Neuronal stem cell (in vitro differentiated cells): ENCODE measurements at places on chromosomes 16 and 17.

DNA sequence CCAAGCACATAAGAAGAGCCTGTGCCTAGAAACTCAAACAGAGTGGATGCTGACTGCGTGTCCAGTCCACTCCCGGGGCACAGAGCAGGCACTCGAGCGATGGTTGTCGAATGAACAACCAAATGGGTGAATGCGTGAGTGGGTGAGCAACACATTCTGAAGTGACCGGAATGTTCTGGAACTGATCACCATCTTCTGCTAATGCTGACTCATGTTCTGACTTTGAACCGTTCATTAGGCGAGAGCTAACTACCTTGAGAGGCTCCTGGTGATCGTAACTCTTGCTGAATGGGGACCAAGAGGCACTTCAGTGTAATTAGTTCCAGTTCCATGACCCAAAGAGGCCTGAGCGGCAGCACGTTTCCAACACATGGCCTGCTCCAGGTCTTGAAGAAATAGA lies 37.9 kb downstream of the IRF8 start:
- H3K4me1 ChIP-seq: no peaks in the 10 kb centered on the region
- H3K36me3 ChIP-seq: no peaks in the 10 kb centered on the region
- H3K27me3 ChIP-seq: no peaks in the 10 kb centered on the region
- no peak overlapping the region for H3K27ac ChIP-seq

DNA sequence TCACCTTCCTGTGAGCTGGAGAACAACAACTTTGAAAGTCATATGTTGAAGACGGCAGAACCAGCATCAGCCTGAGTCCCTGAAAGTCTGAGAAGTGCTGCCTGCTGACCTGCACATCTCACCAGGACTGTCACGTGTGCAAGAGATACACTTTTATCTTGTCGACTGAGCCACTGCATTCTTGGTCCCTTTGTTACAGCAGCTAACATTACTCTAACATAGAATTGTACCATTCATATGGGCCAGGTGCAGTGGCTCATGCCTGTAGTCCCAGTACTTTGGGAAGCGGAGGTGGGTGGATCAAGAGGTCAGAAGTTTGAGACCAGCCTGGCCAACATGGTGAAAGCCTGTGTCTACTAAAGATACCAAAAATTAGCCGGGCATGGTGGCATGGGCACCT lies 40.1 kb downstream of the MARCHF10 start:
- no peaks in the 10 kb centered on the region for H3K36me3 ChIP-seq
- no peak overlapping the region for H3K4me3 ChIP-seq
- peaks cover 2% of the 10 kb centered on the region for H3K4me1 ChIP-seq
- no peak overlapping the region for H3K27ac ChIP-seq

- H3K4me1 ChIP-seq: no peaks in the 10 kb centered on the region
- no peaks in the 10 kb centered on the region for H3K27me3 ChIP-seq
- no peaks in the 10 kb centered on the region for H3K36me3 ChIP-seq
- no peak overlapping the region for H3K27ac ChIP-seq
Observed at GRCh38 chr17:33651686-33652085, 358.6 kb upstream of the ASIC2 start.

DNA sequence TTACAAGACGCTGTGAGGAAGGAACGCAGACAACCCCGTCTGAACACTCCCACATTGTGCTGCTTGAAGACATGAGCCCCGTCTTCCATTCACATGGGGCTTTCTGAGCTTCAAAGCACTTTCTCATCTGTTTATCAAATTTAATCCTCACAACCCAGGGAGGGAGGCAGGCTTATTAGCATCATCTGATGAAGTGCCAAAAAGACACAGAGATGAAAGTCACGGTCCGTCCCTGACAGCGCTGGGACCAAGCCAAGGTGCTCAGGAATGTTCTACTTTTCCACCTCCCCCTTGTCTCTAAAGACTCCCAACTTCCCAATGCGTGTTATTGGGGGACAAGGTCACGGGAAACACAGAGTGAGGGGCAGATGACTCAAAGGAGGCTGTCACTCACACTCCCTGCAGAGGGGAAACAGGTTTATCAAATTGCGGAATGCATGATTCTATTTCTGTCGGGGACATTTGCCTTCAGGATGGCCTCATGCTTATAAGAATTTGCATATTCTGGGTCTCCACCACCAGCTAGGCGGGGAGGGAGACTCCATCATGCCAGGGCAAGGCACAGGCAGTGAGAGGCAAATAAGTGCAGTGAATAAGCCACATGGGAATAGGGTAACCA lies 10.7 kb downstream of the XYLT1 start:
- DNase-seq: no peak
- no peak overlapping the region for H3K27ac ChIP-seq
- H3K4me1 ChIP-seq: peaks cover 17% of the 10 kb centered on the region
- H3K27me3 ChIP-seq: no peaks in the 10 kb centered on the region
- H3K36me3 ChIP-seq: no peaks in the 10 kb centered on the region
- H3K4me3 ChIP-seq: no peak overlapping the region

GRCh38 chr17:47818002-47818695 lies 3.4 kb downstream of the OSBPL7 start:
- H3K27me3 ChIP-seq: no peaks in the 10 kb centered on the region
- DNase-seq: no peak
- peaks cover 7% of the 10 kb centered on the region for H3K36me3 ChIP-seq

- no peaks in the 10 kb centered on the region for H3K27me3 ChIP-seq
- no peak overlapping the region for H3K27ac ChIP-seq
- peaks cover 2% of the 10 kb centered on the region for H3K4me1 ChIP-seq
- peaks cover 20% of the 10 kb centered on the region for H3K36me3 ChIP-seq
Observed at GRCh38 chr16:57995721-57996405, 4.6 kb downstream of the ZNF319 start.

DNA sequence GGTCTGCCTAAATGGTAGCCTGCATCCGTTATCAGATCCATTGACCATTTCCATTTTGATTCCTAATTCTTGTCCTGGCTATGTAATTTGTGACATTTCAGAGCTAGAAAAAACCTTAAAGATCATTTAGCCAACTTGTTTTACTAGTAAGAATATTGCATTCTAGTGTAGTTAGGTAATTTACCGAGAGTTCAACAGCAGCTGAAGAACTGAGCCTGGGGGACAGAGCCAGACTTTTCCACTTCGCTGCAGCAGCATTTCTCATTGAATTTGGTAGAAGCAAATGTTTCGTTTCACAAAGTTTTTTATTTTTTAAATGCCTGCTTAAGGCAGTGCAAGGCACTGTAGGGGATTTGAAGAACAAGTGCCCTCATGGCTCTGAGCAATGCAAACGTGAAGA lies 59.2 kb upstream of the MARCHF10 start:
- no peaks in the 10 kb centered on the region for H3K27me3 ChIP-seq
- H3K27ac ChIP-seq: no peak overlapping the region
- no peak overlapping the region for H3K4me3 ChIP-seq
- H3K4me1 ChIP-seq: peaks cover 24% of the 10 kb centered on the region

- peak overlapping the region; percentile 77 for H3K4me3 ChIP-seq
- H3K27me3 ChIP-seq: no peaks in the 10 kb centered on the region
- peaks cover 8% of the 10 kb centered on the region for H3K4me1 ChIP-seq
- H3K27ac ChIP-seq: no peak overlapping the region
- H3K36me3 ChIP-seq: peaks cover 11% of the 10 kb centered on the region
- no peak for DNase-seq
Observed at GRCh38 chr17:76556765-76557367, 17.0 kb downstream of the PRCD start.

- no peak for DNase-seq
- H3K27me3 ChIP-seq: peaks cover 28% of the 10 kb centered on the region
- H3K4me1 ChIP-seq: peaks cover 52% of the 10 kb centered on the region
- no peaks in the 10 kb centered on the region for H3K36me3 ChIP-seq
- no peak overlapping the region for H3K27ac ChIP-seq
- no peak overlapping the region for H3K4me3 ChIP-seq
Observed at GRCh38 chr17:79743614-79744013, 12.9 kb downstream of the ENPP7 start.

DNA sequence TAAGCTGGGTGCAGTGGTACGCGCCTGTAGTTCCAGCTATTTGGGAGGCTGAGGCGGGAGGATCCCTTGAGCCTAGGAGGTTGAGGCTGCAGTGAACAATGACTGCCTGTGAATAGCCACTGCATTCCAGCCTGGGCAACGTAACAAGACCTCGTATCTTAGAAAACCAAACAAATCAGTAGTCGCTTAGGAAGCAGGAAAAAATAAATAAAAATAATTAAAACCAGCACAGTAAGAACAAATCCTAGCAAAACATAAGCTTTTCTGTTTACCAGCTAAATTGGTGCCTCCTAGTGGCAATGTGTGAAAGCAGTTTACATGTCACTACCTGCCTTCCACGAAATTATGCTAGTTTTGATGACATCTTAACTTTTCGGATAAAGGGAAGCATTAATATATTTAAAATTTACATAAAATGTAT lies 1.3 kb downstream of the ARMC5 start:
- no peak overlapping the region for H3K27ac ChIP-seq
- H3K27me3 ChIP-seq: no peaks in the 10 kb centered on the region
- H3K36me3 ChIP-seq: peaks cover 58% of the 10 kb centered on the region
- peaks cover 13% of the 10 kb centered on the region for H3K4me1 ChIP-seq
- H3K4me3 ChIP-seq: peak overlapping the region; percentile 50
- DNase-seq: no peak

GRCh38 chr17:74601944-74602572 lies 10.0 kb upstream of the CD300LD start:
- H3K4me1 ChIP-seq: no peaks in the 10 kb centered on the region
- no peak overlapping the region for H3K4me3 ChIP-seq
- peak; percentile 14 for DNase-seq
- no peak overlapping the region for H3K27ac ChIP-seq

GRCh38 chr17:61289408-61290385 lies 109.9 kb upstream of the TBX2 start:
- no peak overlapping the region for H3K4me3 ChIP-seq
- DNase-seq: no peak
- peaks cover 12% of the 10 kb centered on the region for H3K4me1 ChIP-seq
- no peak overlapping the region for H3K27ac ChIP-seq

GRCh38 chr17:41522301-41523224 lies 3.9 kb upstream of the KRT15 start:
- H3K4me1 ChIP-seq: peaks cover 5% of the 10 kb centered on the region
- H3K36me3 ChIP-seq: no peaks in the 10 kb centered on the region
